ENCODE measurements at places on chromosomes 5 and 9.
A peak's percentile ranks its signal among the peaks of the same experiment; 100 is the strongest.

- DNase-seq: no peak
Observed at GRCh38 chr9:37155601-37156000, 35.2 kb downstream of the ZCCHC7 start.

DNA sequence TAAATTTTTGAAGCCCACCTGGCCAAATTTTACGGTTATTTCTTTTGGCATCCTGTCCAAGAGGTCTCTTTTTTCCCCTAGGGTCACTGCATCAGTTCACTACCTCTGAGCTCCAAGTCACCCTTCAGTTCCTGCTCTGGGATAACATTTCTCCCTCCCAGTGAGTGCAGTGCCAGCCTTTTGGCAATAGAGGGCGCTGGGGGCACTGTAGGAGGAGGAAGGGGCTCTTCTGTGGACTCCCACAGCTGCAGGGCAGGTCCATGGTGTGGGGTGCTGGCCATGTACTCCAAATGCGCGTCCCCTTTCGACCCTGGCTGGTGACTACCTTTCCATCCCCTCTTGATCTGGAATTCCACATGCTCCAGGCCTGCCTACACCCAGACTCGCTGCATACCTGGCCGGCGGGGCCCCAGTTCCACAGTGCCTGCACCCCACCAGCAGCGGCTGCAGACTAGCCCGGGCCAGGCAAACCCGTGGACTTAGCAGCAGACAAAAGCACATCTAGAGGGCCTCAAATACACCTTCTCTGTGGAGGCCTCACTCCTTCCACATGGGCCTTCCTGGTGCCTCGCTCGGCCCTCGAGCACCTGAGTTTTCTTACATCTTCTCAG is 20.3 kb upstream of the NINJ1 start:
- DNase-seq: no peak

GRCh38 chr5:17277907-17278306 is 60.5 kb downstream of the BASP1 start:
- no peak for DNase-seq

DNA sequence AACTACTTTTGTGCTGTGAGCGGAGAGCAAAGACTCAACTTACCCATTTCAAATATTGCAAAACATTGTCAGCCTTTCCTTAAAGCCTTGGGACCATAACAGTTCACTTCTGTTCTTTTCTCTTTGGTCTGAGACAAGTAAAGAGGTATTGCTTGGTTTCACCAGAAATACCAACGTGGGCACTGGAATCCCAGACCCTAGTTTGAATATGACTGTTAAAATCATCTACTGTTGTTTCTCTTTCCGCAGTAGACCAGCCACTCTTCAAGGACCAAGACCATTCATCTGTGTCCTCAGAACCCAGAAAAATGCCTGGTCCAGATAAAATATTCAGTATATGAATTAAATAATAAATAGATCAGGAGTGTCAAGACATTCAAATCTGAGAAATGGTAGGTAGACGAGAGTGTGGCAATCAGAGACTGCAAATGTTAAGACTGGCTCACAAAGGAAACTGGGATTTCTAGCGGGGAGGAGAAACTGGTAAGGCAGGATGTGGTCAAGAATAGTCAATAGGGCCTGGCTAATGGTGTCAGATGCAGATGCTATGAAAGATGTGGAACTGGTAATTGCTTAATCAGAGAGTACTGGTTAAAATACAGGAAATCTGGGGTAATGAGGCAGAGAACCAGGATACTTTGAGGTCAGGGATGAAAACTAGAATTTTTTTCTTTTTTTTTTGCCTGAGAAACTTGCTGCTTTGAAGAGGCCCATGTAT is 82.1 kb upstream of the IL33 start:
- DNase-seq: no peak

DNA sequence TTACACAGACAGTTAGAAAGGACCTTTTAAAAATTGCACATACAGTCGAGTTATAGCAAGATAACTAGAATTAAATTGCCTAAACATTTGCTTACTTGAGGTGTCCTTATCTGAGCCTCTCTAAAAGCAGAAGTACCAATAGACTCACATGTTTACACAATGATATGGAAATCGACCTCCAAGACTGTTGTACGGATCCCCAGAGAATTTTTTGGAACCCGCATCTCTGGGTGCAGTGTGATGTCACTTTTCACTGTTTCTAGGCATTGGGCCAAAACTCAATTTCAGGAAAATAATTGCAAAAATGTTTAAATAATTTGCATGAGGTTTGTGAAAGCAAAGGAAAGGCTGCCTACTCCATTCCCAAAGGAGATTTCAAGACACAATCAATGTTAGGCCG is 63.1 kb upstream of the ATG10 start:
- no peak for DNase-seq

DNA sequence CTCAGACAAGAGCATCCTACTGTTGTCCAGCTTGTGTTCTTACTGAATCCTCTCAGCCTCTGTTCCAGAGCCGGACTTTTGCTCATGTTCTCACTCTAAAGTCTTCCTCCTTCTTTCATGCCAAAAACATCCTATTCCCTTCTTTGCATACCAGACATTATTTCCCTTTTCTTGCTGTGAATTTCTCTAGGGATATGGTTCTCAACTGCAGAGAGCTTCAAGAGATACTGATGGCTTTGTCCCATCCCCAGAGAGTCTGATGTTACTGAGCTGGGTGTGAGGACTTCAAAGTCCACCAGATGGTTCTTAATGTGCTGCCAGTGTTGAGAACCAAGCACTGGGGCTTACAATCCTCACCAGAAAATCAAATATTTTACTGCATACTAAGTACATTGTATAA is 98.6 kb upstream of the FER start:
- DNase-seq: no peak

DNA sequence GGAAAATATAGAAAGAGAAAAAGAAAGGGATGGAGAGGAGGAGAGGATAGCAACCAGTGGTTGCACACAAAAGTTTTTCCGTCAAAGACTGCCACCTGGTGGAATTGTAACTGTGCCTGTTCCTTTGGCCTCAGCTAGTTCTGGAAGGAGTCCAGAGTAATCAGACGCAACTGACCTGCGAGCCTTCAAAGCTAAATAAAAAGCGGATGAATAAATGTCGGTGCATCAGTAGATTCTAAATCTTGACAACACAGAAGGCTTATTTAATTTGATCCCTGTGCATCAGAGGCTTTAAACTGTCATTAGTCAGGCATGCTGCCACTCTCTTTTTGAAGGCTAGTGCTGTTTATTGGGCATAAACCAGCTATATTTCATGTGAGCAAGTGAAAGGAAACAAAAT is 132.9 kb upstream of the ACO1 start:
- DNase-seq: peak; percentile 45

- DNase-seq: no peak
Observed at GRCh38 chr9:112248722-112249121, 73.6 kb upstream of the SUSD1 start.

DNA sequence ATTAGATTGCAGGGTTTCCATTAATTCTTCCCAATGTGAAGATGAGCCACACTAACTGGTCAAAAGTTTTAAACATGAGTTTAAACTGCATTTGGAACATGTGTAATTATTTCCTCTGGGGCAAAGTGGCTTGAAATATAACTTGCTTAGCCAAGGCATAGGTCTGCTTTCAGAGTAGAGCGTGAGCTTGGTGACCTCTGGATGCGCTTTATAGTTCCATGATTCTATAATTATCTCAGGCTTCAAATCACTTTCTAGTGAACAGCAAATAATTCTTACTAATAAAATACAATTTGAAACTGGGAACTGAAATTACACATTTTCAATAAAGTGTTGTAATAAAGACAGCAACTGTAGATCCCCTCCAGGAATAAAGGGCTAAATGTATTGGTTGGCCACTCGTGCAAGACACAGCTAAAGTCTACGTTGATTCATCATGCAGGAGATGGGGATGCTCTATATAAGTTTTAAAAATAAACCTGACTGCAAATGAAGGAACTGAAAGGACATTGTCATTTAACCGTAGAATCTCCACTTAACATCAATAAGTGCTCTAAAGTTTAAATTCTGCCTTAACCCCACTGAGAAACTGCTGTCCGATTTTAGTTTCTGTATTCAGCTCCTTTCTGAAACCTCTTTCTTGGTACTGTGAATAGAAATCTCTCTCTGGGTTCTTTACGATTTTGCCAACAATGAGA is 460.0 kb downstream of the PSAT1 start:
- DNase-seq: no peak

GRCh38 chr9:35385042-35385441 is 104.9 kb upstream of the RUSC2 start:
- no peak for DNase-seq

GRCh38 chr5:110055302-110055701 is 365.6 kb downstream of the MAN2A1 start:
- DNase-seq: no peak

GRCh38 chr5:179880066-179880650 is 21.5 kb upstream of the MRNIP start:
- DNase-seq: no peak

DNA sequence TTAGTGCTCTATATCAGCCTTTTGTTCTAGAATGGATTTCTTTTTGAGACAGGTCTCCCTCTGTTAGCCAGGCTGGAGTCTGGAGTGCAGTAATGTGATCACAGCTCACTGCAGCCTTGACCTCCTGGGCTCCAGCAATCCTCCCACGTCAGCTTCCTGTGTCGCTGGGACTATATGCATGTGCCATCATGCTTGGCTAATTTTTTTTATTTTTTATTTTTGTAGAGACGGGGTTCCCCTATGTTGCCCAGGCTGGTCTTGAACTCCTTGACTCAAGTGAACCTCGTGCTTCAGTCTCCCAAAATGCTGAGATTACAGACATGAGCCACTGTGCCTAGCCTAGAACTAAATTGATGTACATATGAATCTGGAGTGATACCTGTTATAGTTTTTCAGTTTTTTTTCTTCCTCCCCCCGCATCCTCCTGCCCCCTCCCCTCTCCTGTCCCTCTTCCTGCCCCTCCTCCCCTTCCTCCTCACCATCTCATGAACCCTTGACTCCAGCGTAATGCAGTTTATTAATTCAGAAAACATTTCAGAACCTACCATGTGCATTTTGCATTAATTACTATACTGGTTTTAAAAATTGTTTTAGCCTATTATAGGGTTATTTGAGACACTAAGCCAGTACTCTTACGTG is 37.4 kb upstream of the TNFAIP8 start:
- no peak for DNase-seq

GRCh38 chr9:98770717-98771116 is 25.6 kb downstream of the ANKS6 start:
- no peak for DNase-seq

DNA sequence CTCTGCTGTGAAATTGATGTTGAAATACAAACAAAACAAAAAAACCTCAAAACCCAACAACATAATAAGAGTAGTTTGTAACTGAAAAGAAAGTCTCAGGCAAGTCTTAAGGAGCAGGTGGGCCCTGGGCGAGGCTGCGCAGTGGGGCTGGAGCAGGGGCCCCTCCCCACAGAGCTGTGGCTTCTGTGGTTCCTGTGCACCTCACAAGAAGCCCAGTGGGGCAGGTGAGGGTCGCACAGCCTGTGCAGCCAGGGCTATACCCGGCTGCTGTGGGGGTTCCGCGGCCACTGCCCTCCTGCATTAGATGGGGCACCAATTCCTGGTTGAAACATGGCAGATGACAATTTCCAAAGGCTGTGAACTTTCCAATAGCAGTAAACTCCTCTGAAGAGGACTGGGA is 75.3 kb downstream of the TRIO start:
- DNase-seq: no peak

DNA sequence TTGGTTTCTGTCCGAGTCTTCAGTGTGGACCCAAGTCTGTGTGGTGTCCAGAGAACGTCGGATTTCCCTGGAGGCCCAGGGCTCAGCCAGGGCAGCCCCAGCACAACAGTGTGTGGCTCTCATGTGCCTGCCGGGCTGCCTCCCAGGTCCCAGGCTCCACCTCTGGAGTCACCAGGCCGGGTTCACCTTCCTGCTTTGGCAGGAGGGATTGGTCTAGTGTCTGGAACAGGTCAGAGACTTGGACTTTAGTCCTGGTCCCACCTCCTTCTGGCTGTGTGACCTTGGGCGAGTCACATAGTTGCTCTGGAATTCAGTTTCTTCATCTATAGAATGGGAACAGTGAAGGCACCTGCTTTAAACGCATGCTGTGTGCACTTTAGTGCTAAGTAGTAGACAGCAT is 3.2 kb downstream of the DOLPP1 start:
- DNase-seq: no peak

- no peak for DNase-seq
Observed at GRCh38 chr5:131226899-131227298, 37.0 kb upstream of the CDC42SE2 start.

- no peak for DNase-seq
Observed at GRCh38 chr5:67221487-67222242, 25.1 kb upstream of the CD180 start.

GRCh38 chr9:87950765-87951488 is 23.4 kb downstream of the CDK20 start:
- no peak for DNase-seq

GRCh38 chr9:19493876-19494275 is 85.1 kb downstream of the ACER2 start:
- DNase-seq: no peak

GRCh38 chr5:124527220-124527991 is 219.0 kb downstream of the ZNF608 start:
- no peak for DNase-seq

DNA sequence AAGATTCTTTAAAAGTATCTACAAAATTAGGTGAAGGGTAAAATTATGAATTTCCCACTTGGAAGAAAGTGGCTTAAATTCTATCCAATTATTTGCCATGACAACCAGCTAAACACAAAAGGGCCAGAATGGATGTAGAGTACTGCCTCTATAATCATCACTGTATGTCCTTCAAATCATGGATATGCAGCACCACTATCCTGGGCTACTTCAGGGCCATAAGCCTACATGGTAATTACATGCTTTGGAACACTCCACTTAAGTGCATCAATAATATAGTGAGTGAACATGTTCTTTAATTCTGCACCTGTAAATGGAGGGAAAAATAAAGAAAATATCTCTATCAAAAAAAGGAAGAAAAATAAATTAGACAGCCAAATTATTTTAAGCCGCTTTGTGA is 575.2 kb downstream of the ISL1 start:
- no peak for DNase-seq

DNA sequence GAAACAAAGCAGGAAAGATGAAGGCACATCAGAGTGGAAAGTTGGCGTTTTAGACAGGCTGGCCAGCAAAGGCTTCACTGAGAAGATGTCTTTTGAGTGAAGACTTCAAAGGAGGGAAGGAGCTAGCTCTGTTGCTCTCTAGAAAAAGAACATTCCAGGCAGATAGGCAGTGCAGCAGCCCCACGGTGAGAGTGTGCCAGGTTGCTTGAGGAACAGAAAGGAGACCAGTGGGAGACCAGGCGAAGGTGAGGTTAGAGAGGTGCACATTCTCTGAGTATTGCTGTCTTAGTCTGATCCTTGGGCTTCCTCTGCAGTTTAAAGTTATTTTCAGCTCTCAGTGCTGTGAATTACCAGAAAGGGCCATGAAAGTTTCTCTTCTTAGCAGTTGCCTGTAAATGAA is 83.8 kb downstream of the SLC44A1 start:
- DNase-seq: no peak

DNA sequence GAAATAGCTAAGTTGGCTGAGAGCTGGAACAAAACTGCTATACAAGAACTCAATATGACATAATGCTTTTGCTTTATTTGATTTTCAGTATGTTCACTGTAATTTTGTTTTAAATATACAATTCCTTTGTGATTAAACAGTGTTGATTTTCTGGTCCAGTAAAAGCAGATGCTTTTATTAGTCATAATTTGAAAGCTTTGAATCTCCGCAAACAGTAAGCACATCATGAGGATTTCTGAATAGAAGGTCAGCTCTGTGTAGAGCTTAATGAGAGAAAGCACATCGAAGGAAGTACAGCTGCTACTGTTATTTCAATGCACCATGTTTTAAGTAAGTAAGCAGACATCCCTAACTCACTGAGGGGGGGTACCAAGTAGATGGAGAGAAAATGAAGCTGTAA is 701.3 kb upstream of the ACO1 start:
- DNase-seq: no peak
